Frontal cortex (tissue), 4 donors: ENCODE measurements at places on chromosomes 16 and 17. TPM values are rescaled to one million over a fixed set of nuclear protein-coding genes. Genes with fewer than 3 reads are reported as not detected.

DNA sequence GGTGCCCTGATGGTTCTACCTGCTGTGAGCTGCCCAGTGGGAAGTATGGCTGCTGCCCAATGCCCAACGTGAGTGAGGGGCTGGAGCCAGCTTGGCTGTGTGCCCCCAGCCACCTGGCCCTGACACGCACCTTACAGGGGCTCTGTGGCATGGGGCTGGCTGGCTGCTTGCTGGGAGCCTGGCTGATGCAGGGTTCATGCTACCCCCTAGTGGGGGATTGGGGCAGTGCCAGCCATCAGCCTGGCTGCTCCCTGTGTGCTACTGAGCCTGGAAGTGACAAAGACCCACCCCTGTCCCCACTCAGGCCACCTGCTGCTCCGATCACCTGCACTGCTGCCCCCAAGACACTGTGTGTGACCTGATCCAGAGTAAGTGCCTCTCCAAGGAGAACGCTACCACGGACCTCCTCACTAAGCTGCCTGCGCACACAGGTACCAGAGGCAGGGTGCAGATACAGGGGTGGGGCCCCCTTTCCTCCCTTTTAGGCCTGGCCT lies 5.7 kb downstream of the GRN start:
- peak; percentile 85 for DNase-seq

GRCh38 chr16:31472709-31473203 lies 804 bp downstream of the TGFB1I1 start:
- DNase-seq, result peak; percentile 63

The HOXB6 gene
- total RNA-seq, result not detected

DNA sequence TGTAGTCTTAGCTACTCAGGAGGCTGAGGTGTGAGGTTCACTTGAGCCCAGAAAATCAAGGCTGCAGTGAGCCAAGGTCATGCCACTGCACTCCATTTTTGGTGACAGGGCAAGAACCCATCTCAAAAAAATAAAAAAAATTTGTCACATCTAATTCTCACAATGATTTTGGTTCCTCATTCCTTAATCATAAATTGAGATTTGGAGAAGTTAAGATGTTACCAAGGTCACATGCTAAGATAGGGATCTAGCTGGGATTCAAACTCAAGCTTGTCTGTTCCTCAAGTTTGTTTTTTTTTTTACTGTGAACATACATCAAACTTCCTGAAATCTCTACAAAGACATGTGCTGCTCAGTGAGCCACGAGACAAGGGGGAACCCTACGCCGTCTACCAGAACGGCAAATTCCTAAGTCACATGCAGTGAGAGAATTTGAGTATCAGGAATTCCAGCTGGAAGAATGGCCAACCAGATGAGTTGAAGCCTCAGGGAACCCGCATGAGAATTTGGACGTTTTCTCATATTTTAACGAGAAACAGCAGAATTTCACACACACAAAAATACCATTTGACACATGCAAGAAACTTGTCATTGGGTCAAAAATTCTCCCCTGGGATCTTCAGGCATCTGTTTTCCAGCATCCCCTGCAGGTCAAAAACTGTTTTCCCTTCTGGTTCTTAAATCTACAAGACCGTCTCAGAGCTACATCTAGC lies 414.1 kb upstream of the GOT2 start:
- DNase-seq, result no peak

GRCh38 chr17:20823905-20824304 lies 218.9 kb downstream of the USP22 start:
- no peak for DNase-seq

- no peak for DNase-seq
Measured at GRCh38 chr17:70608193-70608592, 438.9 kb downstream of the KCNJ2 start.

GRCh38 chr17:59623151-59623550 lies 3.5 kb downstream of the CLTC start:
- no peak for DNase-seq

DNA sequence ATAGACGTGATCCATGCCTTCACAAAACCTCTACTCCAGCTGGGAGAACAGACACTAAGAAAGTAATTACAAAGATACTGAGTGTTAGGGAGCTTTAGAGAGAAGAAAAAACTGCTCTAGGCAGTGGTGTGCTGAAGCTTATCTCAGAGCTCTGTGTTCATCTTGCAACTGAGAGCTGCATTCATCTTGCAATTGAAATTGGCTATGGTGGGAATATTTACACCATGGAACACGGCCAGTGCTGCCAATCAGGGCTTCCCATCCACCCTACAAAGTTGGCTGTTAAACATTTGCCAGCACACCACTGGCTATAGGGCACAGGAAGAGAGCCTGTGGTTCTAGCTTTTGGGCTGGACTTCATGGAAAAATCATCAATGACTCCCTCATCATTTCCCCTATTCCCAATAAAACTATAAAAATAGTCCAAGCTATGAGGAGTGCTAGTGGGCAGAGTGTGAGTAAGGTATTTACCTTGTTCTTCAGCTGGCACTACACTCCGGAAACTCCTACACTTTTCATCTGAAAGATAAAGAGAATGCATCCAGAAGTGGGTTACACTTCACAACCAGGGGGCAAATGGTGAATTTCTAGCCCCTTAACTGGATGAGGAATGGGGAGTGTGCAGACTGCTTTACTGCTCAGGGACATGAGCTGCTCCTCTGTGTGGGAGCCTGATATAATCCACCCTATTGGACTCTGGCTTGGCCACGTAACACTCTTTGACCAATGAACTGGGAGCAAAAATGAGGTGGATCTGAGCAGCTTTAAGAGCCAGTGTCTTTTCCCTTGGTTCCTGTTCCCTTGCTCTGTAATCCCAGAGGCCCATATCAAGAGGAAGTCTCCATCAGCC lies 11.6 kb downstream of the GSG1L2 start:
- DNase-seq, result no peak

DNA sequence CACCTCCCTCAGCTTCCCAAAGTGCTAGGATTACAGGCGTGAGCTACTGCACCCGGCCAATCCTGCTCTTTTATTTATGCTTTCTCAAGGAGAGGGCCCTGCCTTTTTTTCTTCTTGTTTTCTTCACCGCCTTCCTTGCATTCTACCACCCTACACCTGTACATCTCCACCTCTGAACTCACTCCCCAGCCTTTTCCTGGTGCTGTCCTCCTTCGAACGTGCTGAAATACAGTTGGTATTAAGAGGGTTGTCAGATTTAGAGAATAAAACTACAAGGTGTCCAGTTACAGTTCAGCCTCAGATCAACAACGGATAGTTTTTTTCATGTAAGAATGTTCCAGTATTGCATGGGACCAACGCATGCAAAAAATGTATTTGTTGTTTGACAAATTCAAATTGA lies 1.7 kb downstream of the PIRT start:
- no peak for DNase-seq

DNA sequence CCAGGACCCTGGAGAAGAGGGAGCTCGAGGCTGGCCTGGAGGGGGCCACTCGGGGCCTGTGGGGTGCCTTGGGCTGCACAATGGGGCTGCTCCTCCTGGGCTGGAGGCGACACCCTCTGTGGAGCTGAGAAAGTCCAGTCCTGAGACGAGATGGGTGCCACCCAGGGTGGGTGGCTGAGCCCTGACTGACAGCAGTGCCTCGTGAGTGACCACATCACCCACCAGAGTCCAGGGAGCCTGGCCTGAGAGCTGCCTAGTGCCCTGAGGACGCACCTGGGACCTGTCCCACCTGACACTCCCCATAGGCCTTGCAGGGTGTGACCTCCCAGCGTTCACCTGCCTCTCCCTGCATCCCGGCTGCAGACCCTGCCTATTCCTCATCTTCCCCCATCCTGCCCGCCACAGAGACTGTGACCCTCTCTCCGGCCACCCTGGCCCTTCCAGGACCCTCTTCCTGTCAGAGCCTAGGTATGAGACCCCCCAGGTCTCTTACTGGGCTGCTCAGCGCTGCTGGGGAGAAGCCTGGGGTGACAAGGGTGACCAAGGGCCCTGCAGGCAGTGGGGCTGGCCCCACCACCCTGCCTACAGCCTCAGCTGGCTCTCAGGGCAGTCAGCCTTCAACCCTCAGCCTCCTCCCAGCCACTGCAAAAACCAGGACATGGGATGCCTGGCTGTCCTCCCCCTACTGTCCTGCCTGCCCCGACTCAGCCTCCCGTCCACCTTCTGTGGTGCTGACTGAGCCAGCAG lies 41.2 kb downstream of the TNFRSF13B start:
- no peak for DNase-seq

GRCh38 chr16:70604407-70605282 lies 41.7 kb upstream of the IL34 start:
- no peak for DNase-seq

The G6PC1 gene
- total RNA-seq, result not detected

DNA sequence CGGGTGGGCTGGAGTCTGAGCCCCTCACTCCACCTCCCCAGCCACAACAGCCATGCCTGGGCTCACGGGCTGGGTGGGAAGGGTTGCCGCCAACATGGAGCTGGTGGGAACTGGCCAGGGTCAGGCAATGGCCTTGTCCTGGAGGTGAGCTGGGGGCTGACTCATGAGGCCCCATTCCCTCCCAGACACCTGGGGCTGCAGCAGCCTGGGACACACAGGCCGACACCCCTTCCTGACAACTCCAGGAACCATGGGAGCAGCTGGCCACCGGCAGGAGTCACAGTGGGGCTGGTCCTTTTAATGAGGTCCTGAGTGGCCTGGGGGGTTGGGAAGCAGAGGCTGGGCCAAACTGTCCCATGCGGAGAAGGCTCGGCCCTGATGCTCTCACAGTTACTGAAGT lies 12.2 kb downstream of the DBNDD1 start:
- DNase-seq, result no peak

DNA sequence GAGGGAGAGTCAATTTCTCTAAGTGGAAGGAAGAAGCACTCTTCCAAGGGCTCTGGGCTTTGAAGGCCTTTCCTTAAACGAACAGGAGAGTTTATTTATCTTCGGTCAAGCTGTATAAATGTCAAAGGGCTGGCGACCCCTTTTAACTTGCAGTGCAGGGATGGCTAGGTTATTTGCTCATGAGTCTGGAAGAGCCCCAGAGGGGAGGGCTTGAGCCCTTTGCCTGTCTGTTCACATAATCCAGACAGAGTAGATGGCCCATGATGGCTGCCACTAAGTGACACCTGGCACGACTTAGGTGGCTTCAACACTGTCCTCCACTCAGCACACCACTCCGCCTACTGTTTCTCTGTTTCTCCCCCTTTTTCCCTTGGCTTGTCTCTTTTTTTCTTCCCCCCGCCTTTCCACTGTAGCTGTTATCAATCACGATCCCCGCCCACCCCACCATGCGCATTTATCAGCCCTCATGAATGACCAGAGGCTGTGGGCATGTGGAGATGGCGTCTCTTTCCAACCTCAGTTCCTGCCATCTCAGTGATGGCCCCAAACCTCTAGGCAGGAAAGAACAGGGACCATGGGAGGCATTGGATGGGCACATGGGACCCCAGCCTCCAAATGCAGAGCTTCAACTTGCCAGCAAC lies 408.7 kb upstream of the TNRC6C start:
- DNase-seq, result no peak

The RNF157 gene
- 18.3 TPM for total RNA-seq

DNA sequence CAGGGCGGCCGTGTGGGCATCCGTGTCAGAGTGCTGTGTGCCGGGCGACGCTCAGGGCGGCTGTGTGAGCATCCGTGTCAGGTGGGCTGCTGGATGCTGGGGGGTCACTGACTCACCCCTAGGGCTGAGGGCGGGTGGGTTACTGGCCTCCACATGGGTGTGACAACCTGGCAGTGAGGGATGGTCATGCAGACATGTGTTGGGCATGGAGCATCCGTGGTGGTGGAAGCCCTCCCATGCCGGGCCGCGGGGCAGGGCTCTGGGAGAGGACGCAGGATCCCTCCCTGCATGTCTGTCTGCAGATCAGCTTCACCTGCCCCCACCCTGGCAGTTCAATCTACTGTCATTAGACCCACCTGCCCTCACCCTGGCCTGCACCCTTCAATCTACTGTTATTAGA lies 56.3 kb downstream of the METRNL start:
- DNase-seq, result no peak

- DNase-seq, result no peak
Measured at GRCh38 chr16:11636172-11636721, 32.0 kb upstream of the SNN start.

- no peak for DNase-seq
Measured at GRCh38 chr16:12920739-12921138, 19.3 kb downstream of the SHISA9 start.

The KCNJ2 gene
- total RNA-seq, result 13.5 TPM

DNA sequence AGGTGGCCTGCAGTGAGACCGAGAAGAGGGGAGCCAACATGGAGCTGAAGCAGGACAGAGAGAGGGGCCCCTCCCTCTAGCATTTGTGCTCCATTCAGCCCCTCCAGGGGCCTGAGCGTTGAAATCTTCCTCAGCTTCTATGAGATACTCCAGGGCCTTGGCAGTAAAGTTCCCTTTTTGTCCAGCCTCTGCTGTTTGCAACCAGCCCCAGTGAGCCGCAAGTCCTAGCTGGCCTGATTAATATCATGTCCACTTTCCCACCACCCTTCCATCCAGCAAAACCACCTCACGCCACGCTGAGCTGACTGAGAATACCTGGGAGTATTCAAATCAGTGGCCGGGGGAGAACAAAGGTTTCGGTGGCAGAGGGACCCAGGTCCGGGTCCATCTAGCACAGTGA lies 11.7 kb upstream of the RPH3AL start:
- no peak for DNase-seq

The TMC5 gene
- total RNA-seq, result 0.41 TPM

- DNase-seq, result no peak
Measured at GRCh38 chr17:76155988-76156661, 15.1 kb upstream of the FOXJ1 start.

The CD300LG gene
- not detected for total RNA-seq

The OR1A1 gene
- total RNA-seq, result not detected

DNA sequence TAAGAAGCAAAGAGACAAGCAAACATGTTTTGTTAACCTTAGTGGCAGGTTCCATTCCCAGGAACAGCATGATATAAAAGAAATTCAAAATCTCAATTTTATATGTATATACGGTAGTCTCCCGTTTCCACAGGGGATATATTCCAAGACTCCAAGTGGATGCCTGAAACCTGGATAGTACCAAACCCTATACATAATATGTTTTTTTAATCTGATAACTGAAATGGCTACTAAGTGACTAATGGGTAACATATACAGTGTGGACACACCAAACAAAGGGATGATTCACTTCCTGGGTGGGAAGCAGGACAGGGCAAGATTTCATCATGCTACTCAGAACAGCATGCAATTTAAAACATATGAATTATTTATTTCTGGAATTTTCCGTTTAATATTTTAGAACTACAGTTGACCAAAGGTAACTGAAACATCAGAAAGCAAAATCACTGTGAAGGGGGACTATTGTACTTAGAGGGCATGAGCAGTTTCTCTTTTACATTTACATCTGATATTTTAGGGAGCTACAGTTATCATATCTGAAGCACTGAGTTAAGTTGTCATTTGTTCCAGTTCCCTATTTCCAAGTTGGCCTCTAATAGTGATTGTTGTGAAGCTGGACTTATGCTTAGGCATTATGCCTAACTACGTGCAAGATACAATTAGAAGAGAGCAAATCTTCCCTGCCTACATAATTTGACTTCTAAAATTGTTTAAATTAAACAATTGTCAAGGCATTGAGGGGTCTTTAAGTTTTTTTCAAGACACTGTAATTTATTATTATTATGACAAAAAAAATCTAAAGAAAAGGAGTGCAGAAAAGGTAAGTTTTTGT lies 34.1 kb upstream of the ABCA6 start:
- DNase-seq, result no peak

DNA sequence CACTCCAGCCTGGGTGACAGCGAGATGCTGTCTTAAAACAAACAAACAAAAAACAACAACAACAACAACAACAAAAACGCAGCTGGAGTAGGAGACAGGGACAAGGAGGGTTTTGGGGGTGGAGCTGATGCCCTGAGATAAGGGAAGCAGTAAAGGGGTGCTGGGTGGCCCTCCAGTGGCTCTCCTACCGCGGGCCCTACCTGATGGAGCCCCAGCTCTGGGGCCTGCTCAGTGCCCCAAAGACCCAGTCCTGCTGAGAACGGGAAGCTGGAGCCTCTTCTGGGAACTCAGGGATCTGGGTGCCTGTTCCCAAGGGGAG lies 21.3 kb upstream of the NAGS start:
- DNase-seq, result no peak
